ENCODE measurements at places on chromosomes 3 and 15.
A peak's percentile ranks its signal among the peaks of the same experiment; 100 is the strongest.

DNA sequence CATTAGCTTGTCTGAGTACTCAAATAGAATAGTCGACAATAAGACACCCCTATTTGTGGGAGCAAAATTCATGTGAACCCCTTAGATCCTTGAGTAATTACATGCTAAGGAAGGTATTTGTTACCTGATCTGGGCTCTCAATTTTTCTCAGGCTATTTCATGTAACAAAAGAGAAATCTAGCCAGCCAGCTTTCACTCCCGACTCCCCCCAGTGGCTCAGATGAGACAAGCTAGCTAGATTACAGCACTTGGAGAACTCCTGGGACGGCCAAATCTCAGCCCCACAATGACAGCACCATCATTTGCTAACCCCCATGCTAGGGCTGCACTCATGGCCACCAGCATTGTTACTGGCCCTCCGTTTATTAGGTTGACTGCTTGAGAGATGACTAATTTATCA lies 41.3 kb downstream of the GLDN start:
- no peak for DNase-seq

DNA sequence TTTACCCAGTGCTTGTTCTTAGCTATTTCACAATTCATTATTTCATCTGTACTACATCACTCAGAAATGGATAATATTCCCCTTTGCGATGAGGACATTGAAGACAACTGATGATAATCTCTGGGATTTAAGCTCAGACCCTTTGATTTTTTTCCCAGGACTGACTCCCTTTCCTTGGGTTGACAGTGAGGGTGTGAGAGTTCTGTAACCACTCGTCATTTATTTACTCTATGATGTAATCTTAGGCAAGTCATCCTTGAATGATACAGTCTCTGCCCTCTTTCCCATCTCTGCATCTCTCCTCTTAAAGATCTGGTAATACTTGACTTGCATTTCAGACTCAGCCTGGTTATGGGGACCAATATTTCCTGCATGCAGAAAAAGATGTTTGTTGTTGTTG lies 1041.7 kb downstream of the AGBL1 start:
- DNase-seq: no peak

DNA sequence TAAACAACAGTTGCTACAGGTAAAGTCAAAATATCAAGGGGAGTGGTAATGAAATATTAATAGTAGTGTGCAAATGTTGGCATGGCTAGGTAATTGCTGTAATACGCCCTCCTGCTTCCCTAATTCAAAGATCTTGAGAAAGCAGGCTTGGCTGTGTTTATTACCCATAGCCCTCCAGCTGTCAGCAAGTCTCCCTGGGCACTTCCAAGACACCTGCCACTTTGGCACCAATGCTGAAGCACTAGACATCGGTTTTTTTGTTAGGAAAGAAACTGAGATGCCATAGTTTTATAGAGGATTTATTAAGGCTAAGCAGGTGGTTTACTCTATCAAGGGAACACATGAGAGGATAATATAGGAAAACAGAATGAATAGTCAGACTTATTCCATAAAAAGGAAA lies 64.4 kb downstream of the P2RY1 start:
- no peak for DNase-seq

GRCh38 chr15:51342227-51342999 lies 958 bp downstream of the GLDN start:
- no peak for DNase-seq

DNA sequence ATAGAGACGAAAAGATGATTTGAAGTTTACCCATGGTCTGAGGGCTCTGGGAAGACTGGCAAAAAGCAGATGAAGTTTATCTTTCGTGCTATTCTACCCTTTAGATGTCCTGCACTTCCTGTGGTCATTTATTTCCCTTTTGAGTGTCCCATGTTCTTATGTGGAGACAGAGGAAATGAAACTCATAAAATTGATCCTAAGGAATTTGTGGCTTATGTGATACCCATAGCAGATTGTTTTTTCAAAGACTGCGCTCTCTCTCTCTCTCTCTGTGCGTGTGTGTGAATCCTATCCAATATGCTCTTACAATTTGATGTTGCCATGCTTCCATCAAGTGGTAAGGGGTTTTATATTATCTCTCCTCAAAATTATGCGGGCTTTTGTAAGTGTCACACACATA lies 607.5 kb upstream of the DPPA4 start:
- no peak for DNase-seq

GRCh38 chr3:184685646-184686045 lies 26.2 kb downstream of the MAGEF1 start:
- DNase-seq: no peak

DNA sequence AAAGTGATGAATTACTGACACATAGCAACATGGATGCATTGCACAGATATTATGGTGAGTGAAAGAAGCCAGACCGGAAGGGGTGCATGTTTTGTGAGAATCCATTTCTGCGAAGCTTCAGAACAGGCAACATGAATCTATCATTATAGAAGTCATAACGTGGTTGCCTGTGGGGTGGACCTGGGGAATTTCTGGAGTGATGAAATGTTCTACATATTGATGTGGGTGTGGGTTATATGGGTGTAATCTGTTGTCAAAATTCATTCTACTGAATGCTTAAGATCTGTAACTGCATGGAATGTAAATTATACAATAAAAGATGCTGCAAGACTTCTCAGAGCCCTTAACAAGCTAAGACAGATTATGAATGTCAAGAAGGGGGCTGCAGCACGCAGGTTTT lies 25.2 kb upstream of the TSPAN3 start:
- DNase-seq: no peak

DNA sequence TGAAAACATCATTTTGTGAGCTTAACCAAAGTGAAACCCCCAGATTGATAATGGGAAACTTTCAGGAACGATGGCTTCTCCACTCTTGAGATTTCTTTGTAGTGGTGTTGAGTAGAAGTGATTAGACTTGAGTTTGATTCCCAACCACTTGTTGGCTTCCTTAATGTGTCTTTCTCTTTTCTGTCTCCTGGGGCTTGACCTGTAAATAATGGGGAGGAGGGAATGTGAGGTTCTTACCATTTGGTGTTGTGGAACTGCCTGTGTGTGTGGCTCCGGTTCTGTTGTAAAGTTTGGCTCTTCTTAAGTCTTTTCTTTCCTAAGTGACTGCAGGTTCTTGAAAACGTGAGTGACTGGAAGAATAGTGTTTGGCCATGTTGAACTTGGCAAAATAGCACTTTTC lies 2.7 kb downstream of the CDV3 start:
- no peak for DNase-seq

DNA sequence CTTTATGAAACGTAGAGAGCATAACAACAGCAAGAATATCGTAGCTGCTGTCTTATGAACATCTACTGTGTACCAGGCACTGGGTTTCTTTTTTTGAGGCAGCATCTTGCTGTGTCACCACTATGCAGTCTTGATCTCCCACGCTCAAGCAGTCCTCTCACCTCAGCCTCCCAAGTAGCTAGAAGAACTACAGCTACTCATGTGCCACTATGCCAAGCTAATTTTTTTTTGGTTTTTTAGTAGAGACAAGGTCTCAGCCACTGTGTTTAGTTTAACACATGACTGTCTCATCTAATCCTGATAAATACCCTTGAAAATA lies 129.9 kb downstream of the VGLL4 start:
- DNase-seq: no peak

GRCh38 chr3:151426341-151426657 lies 34.6 kb downstream of the IGSF10 start:
- no peak for DNase-seq

- DNase-seq: peak; percentile 50
Observed at GRCh38 chr3:182682263-182683241, 110.8 kb upstream of the ATP11B start.

DNA sequence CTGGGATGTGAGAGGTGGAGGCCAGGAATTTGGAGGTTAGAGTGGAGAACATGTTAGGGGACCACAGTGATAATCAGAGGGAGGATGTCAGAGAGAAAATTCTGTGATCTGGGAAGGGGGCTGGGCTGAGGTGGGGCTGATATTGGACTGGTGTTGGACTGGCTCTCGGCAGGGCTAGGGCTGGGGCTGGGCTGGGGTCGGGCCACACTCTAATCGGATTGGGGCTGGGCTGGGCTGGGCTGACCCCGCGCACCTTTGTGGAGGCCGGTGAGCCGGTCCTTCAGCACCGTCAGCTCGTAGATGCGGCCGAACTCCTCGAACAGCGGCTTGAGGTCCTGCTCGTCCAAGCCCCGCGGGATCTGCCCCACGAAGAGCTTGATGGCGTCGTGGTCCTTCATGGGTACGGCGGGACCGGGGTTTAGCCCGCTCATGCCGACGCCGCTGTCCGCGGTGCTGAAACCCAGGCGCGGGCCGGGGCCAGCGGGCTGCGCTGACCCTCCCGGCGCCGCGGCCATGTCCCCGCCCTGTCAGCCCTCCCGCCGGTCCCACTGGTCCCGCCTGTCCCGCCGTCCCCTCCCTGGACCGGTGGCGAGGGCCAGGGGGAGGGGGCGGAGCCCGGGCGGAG lies 485 bp downstream of the CELF6 start:
- peak; percentile 40 for DNase-seq

DNA sequence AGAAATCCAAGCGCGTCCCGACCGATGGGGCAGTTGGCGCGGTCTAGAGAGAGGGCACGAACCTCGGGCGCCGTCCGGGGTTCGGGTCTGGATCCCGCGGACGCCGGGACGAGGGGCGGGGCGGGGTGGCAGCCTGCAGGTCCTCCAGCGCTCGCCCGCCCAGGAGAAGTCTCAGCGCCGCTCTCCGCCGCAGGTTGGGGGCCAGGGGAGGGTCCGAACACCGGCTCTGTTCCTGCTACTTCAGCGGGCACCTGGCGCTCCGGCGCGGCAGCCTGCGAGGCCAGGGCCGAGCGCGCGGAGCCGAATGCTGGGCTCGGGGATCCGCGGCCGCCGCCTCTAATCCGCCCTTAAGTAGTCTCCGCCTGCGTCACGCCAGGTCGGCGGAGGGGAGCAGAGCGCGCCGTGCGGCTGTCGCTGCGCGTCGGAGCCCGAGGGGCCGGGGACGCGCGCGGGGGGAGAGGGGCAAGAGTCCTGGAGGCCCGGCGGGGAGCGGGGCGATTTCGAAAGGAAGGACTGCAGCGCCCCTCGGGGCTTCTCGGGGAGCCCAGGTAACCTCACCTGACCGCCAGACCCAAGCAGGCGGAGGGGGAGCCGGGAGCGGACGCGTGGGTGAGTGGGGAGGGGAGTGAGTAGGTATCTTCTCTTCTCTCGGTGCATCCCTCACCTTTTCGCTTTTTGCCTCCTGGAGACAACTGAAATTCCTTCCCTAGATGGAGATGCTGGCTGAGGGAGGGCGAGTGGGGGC lies at the start of gene GJD2:
TSS of gene GJD2 (minus strand) at position 325 of the 745 bp plus-strand sequence. CDS start 510 bp downstream, outside the sequence.
- DNase-seq: no peak

DNA sequence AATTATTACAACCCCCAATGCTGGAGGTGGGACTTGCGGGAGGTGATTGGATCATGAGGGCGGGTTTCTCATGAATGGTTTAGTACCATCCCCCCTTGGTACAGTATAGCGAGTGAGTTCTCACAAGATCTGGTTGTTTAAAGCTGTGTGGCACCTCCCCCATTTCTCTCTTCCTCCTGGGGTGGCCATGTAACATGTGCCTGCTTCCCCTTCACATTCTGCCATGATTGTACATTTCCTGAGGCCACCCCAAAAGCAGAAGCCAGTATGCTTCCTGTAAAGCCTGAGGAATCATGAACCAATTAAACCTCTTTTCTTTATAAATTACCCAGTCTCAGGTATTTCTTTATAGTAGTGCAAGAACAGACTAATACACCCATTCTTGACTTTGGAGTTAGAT lies 20.3 kb upstream of the PROK2 start:
- DNase-seq: peak; percentile 27

- DNase-seq: no peak
Observed at GRCh38 chr3:124610130-124610529, 120.1 kb upstream of the UMPS start.

DNA sequence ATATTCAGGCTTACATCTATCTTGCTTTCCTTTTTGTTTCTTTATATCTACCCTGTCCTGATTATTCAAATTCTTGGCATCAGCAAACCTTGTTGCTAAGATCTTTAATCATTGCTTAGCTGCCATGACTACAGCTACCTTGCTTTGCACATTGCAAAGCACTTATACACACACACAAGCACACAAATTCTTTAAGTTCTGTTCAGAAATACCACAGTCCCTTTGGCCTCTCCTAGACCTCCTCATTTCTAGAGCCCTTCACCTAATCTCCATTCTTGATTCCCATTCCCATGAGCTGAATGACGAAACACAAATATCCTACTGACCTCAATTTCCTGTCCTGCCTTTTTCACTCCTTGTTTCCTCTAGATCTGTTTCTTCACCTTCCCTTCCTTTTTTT lies 409.6 kb downstream of the UNC13C start:
- DNase-seq: no peak

DNA sequence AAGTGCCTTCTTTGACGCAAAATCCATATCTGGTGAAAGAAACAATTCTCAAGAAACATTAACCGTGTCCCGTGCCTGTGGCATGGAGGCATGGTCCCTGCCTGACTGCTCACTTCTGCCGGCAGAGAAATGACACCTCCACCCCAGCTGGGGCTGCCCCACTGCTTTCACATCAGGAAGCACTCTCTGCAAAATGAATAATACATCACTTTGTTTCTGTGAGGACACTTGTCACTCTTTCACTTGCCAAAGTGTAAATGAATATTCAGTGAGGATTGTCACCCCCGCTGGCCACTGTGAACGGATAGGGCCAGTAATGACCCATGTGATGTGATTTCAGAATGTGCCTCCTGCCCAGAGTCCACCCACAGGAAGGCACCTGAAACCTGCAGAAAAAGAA lies 31.1 kb upstream of the SLC24A5 start:
- no peak for DNase-seq

- DNase-seq: no peak
Observed at GRCh38 chr3:123741041-123741511, 143.1 kb downstream of the MYLK start.

- DNase-seq: no peak
Observed at GRCh38 chr3:65776494-65776893, 262.2 kb downstream of the MAGI1 start.

DNA sequence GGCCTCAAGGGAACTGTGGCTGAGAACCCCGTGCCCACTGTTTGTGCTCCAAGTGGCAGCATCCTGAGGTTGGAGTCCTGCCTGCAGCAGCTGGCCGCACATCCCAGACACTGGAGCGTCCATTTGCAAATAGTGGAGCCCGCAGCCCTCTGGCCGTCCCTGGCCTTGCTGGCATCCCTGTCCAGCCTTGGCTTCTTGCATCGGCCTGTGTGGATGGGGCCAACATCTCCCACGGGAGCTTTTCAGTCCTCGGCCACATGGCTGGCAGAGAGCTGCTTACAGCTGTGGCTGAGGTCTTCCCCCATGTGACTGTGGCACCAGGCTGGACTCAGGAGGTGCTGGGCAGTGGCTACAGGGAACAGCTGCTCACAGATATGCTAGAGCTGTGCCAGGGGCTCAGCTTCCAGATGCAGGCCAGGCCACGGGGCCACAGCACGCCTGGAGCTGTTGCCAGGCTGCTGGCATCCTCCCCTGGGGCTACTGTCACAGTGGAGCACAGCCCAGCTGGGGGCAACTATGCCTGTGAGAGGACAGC lies 71.2 kb downstream of the FAM43A start:
- no peak for DNase-seq
